Posterior cingulate gyrus (tissue), 11 donors: ENCODE measurements at places on chromosomes 3 and 15.

- DNase-seq, result no peak
These were observed 23.8 kb upstream of the SIAH2 start for GRCh38 chr3:150786791-150787190.

DNA sequence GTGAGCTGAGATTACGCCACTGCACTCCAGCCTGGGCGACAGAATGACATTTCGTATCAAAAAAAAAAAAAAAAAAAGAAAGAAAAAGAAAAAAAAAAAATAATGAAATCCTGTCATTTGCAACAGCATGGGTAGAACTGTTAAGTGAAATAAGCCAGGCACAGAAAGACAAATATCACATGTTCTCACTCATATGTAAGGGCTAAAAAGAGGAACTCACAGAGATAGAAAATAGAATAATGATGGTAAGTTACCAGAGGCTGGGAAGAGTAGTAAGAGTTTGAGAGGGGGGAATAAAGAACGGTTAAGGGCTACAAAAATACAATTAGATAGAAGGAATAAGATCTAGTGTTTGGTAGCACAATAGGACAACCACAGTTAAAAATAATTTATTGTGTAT lies 19.7 kb downstream of the DENND6A start:
- DNase-seq, result no peak

GRCh38 chr15:98782801-98783200 lies 134.5 kb downstream of the IGF1R start:
- DNase-seq, result no peak

DNA sequence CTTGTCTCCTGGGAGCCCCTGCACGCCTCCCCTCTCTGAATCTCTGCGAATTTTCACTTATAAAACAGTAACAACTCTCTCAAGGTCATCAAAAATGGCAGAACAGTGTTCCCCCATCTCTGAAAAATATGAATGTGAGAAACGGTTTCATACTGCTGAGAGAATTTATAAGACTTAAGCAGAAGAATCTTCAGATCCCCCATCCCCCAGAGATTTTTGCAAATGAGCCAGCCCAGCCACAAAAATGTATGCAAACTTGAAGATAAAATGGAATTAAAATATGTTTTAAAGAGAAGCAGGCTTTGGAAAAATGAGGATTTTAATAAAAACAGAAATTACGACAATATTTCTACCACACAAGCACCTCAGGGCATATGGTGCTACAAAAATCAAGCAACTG lies 173.0 kb downstream of the STT3B start:
- DNase-seq, result no peak

- DNase-seq, result no peak
These were observed 176.4 kb downstream of the ISL2 start for GRCh38 chr15:76512971-76513370.
